Gastroesophageal sphincter (tissue), 4 donors: ENCODE measurements at places on chromosomes 11 and 22. TPM values are rescaled to one million over a fixed set of nuclear protein-coding genes. Genes with fewer than 3 reads are reported as not detected.

MN1 gene
- 28.8 TPM for total RNA-seq

KRTAP5-10 gene
- total RNA-seq: not detected

TRIM48 gene
- not detected for total RNA-seq

MYRF gene
- 0.10 TPM for total RNA-seq

PICALM gene
- 251 TPM for total RNA-seq

CPT1B gene
- 13.4 TPM for total RNA-seq

HORMAD2 gene
- not detected for total RNA-seq

APOBEC3B gene
- total RNA-seq: not detected

ADM gene
- 108 TPM for total RNA-seq

KDELR3 gene
- 5.4 TPM for total RNA-seq

LGALS12 gene
- 2.0 TPM for total RNA-seq

PATZ1 gene
- total RNA-seq: 18.0 TPM

CCDC87 gene
- total RNA-seq: 1.2 TPM

MRGPRD gene
- total RNA-seq: 5.4 TPM

APOL4 gene
- total RNA-seq: 1.1 TPM
